Activated CD8-positive, alpha-beta memory T cell treated with anti-CD3 and anti-CD28 coated beads for 48 hours (primary cell): ENCODE measurements at places on chromosomes 12 and 14.

DNA sequence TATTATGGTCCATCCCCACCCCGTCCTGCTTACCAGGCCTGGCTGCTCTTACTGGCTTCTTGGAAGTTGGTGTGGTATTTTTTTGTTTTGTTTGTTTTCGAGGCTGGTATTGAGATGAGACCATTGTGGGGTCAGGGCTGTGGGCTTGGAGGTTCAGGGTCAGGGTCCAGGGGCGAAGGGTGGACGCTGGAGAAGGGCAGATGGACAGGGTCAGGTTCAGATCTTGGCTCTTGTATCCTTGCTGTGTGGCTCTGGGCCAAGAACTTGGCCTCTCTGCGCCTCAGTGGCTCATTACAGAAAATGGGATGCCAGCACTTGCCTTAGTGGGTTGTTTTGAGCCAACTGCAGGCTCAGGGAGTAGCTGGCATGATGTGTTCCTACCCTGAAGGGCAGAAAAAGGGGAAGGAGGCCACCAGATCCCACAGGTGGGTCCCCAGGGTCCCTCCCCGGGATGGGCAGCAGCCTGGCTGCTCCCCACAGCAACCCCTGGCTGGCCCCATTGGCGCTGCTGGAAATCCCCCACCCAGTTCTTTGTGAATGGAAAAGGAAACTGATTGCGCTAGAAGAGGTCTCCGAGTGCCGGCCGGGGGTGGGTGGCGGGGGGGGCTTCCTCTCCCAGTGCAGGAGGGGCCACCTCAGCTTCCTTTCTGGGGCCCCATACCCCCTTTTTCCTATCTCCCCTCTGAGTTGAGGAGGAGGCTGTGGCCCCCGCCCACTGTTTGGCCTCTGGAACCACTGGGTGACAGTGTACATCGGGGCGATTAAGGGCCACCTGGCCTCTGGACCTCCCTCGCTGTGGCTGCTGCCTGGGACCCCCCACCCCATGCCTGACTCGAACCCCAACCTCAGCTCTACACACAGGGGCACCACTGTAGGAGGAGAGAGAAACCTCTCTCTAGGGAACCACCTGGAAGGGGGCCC, 25.0 kb downstream of the SH2B3 start:
- DNase-seq: no peak

DNA sequence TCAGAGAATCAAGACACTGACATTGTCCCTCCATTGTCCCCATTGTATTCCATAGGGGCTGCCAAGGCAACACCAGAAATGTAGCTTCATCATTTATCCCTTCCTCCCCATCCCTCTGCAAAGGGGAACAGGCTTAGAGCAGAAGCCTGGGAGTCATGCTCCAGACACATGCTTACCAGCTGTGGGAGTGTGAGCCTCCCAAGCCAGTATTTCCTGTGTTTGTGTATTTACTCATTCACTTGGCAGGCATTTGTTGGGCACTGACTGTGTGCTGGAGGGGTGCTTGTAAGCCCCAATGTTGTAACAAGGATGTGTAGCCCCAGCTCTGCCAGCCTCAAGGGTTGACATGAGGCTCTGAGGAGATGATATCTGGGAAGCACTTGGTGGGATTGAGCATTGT, 46.0 kb upstream of the TCL1A start:
- DNase-seq: no peak

GRCh38 chr12:104304261-104305009, 896 bp downstream of the EID3 start:
- DNase-seq: no peak

DNA sequence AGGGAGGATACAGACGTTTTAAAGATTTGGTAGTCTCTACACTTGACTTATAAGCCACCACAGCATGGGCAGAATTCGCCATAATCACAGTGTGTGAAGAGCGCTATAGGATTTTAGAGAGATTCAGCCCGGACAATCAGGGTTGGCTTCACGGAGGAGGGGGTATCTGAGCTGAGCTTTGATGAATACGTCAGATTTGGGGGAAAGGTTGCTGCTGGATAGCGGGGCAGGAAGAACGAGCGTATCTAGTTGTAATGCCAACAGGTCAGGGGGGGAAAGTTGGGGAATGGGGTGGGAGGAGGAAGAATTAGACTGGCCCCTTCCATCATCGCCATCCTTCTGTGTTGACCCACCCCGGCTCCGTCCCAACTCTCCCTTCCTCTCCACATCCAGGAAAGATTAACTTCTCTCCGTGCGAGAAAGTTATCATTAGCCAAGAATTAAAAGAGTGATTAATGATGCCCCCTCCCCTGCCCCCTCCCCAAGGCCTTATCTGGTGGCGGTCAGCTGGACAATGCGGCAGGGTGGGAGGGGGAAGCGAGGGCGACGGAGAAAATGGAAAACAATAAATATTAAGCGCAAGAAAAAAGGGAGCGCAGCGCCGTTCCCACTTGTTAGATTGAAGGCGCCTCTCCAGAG, 13.5 kb upstream of the GPATCH2L start:
- no peak for DNase-seq

DNA sequence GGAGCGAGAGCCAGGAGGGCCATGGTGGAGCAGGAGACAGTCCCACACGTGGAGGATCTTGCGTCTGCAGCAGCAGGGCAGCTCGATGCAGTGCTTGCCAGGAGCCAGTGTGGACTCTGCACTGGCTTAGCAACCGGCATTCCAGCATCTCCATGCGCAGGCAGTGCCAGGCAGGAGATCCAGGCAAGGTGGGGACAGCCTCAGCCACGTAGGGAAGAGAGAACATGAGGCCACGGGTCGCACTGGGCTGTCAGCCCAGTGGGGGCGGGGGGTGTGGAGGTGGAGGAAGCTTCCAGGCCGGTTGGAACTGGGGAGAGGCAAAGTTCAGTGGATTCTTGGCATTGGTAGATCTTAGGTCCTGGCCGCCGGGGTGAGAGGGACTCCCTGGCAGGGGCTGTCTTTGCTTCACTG, 121.0 kb upstream of the EVL start:
- no peak for DNase-seq

DNA sequence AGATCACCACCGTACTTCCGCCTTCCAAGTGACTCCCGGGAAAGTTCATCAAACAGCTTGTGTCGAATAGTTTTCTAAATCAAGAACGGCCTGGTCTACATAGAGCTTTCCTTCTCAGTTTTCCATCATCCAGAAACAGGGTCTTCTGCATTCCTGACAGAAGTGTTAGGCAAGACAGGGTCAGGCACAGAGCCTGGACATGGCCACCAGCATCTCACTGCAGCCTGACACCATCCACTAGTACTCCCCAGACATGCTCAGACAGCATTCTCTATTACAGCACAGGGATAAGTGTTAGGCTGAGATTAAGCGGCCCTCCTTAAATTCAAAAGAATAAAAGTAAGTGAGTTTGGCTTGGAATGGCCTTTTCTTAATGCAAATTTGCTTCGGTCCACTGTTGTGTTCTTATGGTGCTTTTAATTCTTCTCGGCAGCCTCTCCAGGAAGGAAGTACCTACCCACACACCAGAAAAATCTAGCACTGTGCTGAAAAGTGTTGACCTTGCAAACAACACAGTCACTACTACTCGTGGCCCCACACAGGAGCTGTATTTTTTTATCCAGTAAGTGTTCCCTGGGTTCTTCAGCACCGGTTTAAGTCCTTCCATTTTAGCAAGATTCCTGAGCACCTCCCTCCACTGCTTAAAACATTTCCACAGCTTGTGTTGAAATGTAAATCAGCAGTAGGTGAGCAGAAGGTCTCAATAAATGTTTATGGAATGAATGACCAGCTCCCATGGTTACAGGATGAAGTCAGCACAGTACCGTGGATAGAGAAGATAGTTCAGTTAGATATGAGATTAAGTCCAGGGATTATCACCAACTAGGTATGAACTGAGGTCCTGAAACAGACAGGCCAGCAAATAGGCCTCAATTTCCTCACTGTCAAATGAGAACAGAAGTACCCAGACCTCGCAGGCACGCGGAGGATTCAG, 44.1 kb downstream of the SETD3 start:
- no peak for DNase-seq

- DNase-seq: no peak
Measured at GRCh38 chr12:45131506-45131905, 80.6 kb upstream of the DBX2 start.

DNA sequence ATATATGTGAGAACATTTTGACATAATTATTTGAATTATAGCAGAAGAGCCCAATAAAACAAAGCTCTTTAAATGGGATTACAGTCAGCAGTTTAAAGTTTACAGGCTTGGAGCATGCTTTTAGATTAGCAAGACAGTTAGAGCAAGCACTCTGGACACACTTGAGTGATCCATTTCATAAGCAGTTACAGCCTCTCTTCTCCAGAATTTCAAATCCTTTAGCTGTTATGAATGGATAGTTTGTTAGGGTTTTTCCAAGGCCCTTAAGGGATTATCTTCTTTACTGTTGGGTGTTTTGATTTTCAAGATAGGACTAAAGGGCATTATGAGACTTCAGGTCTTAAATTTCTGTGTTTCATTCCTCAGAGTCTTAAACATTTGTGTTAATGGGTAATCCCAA, 36.3 kb downstream of the BEST3 start:
- no peak for DNase-seq

DNA sequence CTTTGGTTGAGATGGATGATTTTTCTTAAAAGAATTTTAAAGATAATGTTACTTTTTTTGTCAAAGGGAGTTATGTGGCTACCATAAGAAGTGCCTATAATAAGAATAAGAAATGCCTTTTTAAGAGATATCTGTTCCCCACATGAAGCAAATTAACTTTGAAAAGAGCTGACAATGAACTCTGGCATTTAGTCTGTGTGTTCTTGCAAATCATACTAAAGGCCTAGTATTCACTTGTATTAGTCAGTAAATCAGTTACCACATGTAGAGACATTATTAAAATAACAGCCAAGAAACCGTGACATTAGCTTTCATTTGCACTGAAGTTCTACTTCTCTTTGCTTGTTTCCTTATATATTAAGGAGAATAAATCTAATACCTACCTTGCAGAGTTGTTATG, 296.3 kb downstream of the CCDC91 start:
- no peak for DNase-seq

- no peak for DNase-seq
Measured at GRCh38 chr12:93497456-93497855, 30.1 kb downstream of the MRPL42 start.

DNA sequence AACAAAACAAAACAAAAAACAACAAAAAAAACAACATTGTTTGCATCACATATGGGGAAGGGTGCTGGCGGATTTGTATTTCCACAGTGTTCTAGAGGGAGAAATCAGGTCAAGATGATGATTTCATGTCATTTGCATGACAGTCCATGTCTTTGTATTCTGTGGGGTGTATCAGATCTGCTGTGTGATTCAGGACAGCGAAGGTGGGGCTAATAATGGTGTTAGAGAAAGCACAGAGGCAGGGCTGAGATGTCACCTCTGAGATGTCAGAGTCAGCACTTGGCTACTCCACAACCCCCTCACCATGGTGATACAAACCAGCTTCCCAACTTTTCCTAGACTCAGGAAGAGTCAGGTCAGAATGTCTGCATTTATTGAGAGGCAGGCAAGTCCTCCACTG, 543.2 kb downstream of the BCL11B start:
- DNase-seq: no peak
